ENCODE measurements at places on chromosomes 13 and 19.

- no peak for DNase-seq
These were observed 12.1 kb downstream of the IGFL1 start for GRCh38 chr19:46241626-46242025.

DNA sequence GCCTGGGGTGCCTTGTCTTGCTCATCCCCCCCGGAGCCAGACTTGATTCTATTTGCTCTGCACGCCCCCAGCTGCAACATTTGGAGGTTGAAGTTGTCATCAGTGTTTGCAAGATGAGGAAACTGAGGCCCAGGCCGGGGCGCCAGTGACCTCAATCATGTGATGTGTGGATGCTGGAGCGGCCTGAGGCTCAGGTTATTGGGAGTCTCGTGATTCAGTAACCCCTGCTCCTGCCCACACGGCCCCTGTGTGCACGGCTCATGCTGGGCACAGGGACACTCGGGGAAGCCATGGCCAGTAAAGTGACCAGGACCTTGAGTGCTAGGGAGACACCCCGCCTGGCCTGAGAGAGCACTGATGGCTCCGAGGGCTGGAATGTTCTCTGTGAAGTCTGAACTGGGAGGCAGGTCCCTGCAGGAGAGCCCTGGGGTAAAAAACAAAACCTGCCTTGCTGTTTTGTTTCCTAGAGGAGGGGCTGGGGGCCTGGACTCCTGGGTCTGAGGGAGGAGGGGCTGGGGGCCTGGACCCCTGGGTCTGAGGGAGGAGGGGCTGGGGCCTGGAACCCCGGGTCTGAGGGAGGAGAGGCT is 1.9 kb downstream of the FGF21 start:
- no peak for DNase-seq

GRCh38 chr13:33182729-33183128 is 102.8 kb downstream of the STARD13 start:
- DNase-seq = no peak

- DNase-seq = no peak
These were observed 279.3 kb downstream of the DCLK1 start for GRCh38 chr13:35851881-35852280.

DNA sequence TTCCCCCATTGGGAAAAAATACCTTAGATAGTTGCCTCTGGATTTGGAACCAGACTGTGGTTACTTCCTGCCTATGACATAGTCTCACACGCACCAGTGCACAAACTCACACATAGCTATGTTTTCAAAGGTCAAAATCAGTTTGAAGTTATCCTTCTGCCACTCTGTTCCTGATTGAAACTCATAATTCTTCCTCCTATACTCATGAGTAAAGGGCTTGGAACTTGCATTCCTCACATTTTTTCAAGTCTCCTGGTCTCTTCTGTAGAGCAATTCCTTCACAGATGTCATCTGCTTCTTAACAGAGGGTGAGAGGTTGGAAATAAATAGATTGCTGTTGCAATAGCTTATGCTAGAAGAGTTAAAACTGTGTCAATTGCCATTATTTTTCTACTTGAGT is 18.6 kb upstream of the POSTN start:
- no peak for DNase-seq

DNA sequence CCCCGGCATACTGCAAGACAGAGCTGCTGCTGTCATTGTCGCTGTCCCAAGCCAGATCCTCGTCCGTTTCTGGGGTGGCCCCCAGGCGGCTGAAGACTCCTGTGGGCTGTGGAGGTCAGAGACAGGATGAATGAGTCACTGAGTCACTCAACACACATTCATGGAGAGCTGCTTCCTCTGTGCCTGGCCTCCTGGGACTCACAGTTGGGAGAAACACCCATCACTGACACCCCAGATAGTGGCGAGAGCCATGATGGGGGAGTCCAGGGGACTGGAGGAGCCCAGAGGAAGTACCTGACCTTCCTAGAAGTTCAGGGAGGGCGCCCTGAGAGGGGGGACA is 26.0 kb downstream of the C19orf47 start:
- DNase-seq = no peak
